Stimulated activated CD4-positive, alpha-beta T cell treated with anti-CD3 and anti-CD28 coated beads, Interleukin-15, amount 100 ng/mL, for 1 hour (primary cell): ENCODE measurements at places on chromosomes 2 and 18.
A peak's percentile ranks its signal among the peaks of the same experiment; 100 is the strongest.

- DNase-seq: no peak
Observed at GRCh38 chr2:150379166-150379565, 108.3 kb downstream of the RND3 start.

GRCh38 chr2:240960971-240961876, 37.2 kb upstream of the SNED1 start:
- DNase-seq: no peak

- DNase-seq: no peak
Observed at GRCh38 chr2:140759426-140760156, 1371.2 kb downstream of the LRP1B start.

DNA sequence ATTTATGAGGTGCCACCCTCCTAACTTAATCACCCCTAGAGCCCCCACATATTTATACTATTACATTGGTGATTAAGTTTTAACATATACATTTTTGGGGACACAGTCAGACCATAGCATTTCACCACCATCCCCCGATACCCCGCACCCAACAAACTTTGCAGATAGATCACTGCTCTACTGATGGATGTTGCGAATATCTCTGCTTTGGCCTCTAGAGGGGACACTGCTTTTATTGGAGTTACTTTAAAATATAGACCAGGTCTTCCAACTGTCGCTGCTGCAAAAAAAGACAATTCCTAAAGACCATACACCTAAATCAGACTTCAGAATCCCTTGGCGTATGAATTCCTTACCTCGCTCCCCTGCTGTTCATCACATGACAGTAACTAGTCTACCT, 115.8 kb upstream of the FSHR start:
- DNase-seq: no peak

DNA sequence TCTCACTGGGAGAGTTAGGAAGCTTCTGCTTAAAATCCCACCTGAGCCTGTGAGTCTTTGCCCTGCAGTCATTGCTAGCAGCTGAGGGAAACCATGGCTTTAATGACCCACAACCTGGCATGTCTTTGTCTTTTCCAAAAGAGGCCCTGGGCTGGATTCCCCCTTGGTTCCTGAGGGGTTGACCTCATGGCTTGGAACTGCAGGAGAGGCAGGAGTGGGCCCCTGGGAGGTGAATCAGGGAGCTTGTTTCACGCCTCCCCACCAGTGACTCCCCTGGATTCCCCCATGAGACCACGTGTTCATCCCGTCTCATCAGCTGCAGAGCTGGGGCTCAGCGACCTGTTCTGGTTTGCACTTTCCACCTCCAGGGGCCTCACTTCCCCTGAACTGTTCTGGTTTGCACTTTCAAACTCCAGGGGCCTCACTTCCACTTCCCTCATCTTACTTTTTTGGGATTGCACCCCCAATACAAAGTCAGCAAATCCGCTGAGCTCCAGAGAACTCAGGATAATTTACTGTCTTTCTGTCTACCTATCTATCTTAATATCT, 58.5 kb upstream of the TMEM18 start:
- DNase-seq: no peak

DNA sequence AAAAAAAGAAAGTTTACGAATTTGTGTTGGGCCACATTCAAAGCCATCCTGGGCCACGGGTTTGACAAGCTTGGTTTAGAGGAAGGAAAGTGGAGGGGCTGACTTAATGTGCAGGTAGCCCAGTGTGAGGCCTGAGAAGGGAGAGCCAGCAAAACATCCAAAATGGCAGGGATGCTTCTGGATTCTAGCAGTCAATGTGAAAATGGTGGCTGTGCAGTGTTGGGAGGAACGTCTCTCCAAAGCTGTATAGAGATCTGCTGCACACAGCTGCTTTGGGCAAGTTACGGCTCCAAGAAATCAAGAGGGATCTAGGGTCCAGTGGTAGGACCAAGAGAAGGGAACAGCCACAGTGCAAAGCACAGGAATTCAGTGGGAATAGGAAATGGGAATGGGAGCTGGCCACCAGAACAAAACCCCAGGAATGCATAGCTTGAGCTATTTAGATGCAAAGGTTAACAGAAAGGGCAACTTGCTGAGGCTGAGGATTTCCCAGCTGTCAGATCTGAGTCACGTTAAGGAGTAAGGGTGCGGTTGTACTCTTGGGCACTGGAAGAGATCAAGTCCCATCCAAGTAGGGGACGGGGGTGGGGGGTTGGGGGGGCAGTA, 70.6 kb downstream of the B3GNT2 start:
- no peak for DNase-seq

GRCh38 chr2:64854773-64855237, 134.4 kb upstream of the SLC1A4 start:
- DNase-seq: no peak

DNA sequence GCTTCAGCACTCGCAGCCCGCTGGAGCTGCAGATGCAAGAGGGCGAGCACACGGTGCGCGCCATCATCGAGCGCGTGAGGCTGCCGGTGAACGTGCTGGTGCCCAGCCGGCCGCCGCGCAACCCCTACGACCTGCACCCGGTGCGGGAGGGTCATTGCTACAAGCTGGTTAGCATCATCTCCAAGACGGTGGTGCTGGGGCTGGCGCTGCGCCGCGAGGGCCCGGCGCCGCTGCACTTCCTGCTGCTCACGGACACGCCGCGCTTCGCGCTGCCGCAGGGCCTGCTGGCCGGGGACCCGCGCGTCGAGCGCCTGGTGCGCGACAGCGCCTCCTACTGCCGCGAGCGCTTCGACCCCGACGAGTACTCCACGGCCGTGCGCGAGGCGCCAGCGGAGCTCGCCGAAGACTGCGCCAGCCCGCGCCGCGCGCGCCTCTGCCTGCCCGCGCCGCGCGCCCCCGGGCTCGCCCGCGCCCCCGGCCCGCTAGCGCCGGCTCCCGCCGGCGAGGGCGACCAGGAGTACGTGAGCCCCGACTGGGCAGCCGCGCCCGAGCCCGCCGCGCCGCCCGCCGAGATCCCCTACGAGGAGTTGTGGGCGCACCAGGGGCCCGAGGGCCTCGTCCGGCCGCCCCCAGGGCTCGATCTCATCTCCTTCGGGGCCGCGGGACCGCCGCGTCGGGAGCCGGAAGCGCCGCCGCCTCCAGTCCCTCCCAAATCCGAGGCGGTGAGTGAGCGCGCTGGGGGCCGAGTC, 11.8 kb downstream of the GAREM2 start:
- DNase-seq: peak; percentile 84

DNA sequence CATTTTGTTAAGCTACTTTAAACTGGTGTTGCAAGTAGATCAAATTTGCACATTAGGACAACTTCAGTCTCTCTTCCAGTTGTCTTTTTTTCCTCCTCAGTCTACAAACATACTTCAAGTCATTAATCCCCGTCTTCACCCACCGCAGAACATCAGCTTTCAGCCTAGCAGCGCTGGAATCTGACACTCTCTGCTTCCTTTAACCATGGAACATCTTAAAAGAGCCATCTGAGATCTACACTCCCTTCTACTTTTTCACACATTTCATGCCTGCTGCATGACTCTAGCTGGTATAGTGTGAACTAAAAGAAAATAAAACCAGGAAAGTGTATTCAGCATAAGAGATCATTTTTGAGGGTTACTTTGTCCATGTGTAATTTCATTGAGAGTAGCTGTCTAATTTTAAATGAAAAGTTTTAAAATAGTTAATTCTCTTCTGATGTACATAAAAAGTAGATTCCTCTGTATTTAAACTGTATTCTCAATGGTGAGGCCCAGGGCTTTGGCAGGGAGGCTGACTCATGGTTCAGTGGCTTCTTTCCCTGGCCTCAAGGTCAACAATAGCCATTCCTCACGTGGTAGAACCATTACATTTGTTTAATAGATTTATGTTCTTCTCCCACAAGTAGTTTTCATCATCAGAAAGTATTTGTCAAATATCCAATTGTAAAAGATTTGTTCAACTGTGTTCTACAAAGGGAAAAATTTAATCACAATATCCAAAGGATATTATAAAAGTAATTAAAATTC, 16.5 kb downstream of the SGPP2 start:
- DNase-seq: no peak

GRCh38 chr2:201260302-201260800, at the start of gene CASP8:
Gene CASP8 (plus strand): TSS chr2:201260536. CDS start chr2:201266487, 5,951 bp downstream.
- DNase-seq: no peak

- no peak for DNase-seq
Observed at GRCh38 chr2:205324355-205324754, 357.9 kb upstream of the NRP2 start.

GRCh38 chr2:29776406-29776805, 145.0 kb downstream of the ALK start:
- no peak for DNase-seq

- DNase-seq: no peak
Observed at GRCh38 chr18:56461151-56461550, 177.2 kb downstream of the TXNL1 start.

GRCh38 chr18:7032537-7032936, 85.1 kb downstream of the LAMA1 start:
- no peak for DNase-seq

GRCh38 chr2:54859997-54860701, 136.7 kb downstream of the EML6 start:
- DNase-seq: no peak

- no peak for DNase-seq
Observed at GRCh38 chr18:32438173-32438572, 32.5 kb downstream of the GAREM1 start.

GRCh38 chr2:134927195-134927594, 8.6 kb downstream of the CCNT2 start:
- no peak for DNase-seq

- DNase-seq: no peak
Observed at GRCh38 chr2:112629224-112629623, 16.5 kb upstream of the SLC20A1 start.

GRCh38 chr2:24365051-24365450, 4.7 kb upstream of the ITSN2 start:
- no peak for DNase-seq

DNA sequence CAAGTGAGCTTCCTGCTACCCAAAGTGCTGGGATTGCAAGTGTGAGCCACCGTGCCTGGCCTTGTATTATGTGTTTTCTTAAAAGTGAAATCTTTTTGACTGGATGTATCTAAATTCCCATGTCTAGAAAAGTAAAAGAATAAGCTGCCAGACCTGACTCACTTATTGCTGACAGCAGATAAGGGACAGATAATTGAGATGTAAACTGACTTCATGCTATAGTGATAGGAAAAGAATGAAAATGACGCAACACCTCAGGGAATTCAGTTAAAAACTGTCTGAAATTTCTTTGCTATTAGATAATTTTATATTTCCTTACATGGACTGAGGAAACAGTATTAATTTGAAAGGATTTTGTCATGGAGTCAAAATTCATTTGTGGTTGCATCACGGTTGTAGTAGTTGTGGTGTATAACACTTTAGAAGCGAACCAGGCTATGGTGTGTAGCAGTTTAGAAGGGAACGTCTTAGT, 19.4 kb downstream of the TTC27 start:
- DNase-seq: no peak

GRCh38 chr2:189608795-189609422, 28.3 kb upstream of the SLC40A1 start:
- DNase-seq: no peak

- no peak for DNase-seq
Observed at GRCh38 chr2:151946899-151947812, 118.9 kb upstream of the ARL5A start.

DNA sequence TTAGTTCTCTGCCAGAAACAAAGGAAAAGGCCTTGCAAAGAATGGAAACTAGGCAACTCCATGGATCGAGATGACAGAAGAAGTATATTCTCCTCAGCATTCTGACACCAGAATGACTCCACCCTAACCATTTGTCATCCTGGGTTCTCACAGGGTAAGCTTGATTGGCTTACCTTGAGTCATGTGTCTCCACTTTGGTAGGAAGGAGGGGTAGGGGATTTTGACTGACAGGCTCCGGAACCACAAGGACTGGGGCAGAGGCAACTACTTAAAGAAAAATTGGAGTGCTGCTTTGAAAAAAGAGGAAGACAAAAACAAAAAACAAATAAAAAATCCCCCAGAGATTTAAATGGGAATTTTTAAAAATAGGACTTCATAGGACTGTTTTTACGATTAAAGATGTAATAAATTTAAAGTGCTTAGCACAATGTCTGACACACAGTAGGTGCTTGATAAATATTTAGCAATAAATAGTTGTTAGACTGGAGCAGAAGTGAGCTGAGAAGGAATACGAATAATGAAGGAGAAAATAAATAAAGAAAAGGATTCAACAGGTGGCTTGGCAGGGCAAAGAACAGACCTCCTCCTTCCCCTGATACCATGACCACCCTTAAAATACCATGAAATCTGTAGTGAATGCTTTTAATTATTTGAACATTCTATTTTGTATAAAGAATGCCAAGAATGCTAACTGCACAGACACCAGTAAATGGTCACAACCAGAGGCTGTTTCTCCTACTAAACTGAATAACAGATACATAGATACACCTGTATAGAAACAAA, 230.2 kb downstream of the CDCA7 start:
- DNase-seq: no peak

DNA sequence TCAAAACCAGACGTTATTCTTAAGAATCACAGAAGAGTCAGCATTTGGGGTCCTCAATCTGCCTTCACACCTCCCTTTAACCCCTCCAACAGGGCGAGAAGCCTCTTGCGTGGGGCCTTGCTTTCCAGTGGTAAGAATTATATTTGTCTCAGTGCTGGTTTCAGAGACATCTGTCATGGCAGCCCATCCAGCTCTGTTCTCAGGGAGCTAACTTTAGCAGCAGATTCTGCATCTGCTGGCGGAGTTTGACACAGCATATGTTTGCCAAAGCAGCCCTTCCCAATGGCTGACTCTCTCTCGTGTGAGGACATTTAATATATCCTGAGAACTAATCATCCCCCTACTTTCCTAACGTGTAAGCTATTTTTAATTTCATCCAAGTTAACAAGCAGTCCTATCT, 91.5 kb upstream of the BCL11A start:
- DNase-seq: no peak

GRCh38 chr2:186065491-186065890, 326.9 kb downstream of the FSIP2 start:
- no peak for DNase-seq

DNA sequence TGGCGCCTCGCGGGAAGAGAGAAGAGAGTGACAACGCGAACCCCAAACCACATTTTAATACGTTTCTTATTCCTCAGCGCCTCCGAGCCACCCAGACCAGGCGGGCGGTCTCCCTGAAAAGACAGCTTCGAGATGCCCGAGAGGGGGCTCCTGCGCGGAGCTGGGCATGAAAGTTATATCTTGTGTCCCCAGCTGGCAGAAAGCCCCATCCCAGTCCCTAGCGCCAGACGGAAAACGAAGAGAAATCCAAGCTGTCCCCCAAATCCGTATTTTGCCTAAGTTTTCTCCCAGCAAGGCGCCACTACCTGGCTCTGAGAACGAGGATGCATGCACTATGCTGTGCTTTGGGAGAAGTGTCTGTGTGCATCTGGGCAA, 797 bp downstream of the NXPH2 start:
- DNase-seq: no peak

- no peak for DNase-seq
Observed at GRCh38 chr2:231300020-231300721, 95.3 kb upstream of the B3GNT7 start.
